T-helper 2 cell (primary cell): ENCODE measurements at places on chromosomes 16 and 17.

DNA sequence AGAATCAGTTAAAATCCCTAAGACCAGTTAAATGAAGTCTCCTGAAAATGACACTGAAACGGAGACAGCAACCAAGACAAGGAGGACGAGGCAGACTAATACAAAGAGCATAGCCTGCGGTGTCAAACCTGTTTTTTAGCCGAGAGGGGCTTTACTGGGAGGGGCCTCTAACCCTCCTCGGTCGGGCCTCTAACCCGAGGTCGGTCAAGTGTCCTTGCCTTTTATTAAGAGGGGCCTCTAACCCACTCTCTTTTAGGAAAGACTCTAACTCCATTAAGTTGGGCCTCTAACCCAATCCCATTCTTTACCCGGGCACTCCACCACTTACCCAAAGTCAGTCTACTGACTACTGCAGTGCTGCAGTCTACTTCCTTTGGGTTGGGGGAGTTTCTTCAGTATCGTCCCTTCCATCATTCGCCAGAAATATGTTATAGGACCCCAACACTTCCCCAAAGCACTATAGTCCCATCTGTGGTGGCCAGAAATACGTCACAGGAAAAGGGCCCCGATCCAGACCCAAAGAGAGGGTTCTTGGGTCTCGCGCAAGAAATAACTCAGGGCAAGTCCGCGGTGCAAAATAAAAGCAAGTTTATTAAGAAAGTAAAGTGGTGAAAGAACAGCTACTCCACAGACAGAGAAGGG is 39.2 kb upstream of the ARL4D start:
- no peak for DNase-seq

GRCh38 chr17:44467108-44467507 is 36.1 kb downstream of the GPATCH8 start:
- DNase-seq, result no peak

- no peak for DNase-seq
Observed at GRCh38 chr17:13931111-13931526, 138.2 kb upstream of the COX10 start.

DNA sequence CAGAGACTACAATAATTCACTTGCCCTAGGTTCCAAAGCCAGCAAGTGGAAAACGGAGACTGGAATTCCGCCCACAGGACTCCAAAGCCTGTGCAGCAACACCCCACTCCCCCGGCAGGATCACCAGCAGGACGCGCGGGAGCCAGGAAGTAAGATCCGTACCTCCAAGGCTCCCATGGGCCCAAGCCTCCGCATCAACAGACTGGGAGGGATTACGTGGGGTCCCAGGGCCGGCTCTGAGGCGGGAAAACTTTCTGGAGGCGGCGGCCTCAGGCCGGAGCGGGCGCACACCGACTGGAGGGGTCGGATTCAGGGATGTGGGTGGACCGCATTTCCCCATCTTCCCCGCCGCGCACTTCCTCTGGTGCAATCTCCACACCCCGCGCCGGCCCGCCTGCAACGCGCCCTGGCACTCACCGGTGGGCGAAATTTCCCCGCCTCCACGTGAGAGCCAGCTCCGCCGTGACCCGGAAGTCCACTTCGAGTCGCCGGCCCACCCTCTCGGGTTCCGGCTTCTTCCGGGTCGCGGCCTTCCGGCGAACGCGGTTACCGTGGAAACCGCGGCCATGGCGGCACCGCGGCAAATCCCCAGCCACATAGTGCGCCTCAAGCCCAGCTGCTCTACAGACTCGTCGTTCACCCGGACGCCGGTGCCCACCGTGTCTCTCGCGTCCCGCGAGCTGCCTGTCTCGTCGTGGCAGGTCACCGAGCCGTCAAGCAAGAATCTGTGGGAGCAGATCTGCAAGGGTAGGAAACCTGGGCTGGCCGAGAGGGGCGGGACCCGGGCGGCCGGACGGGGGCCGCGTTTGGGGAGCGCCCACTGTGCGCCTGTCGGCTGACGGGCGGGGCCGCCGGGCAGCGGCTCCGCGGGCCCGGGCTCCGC is at the start of the genes IQCK and KNOP1:
Gene IQCK, plus strand, starts transcription at position 531 of the 883 bp plus-strand sequence. Its CDS starts 36 bp downstream, at position 567.
Gene KNOP1, minus strand, starts transcription at position 487 of the 883 bp plus-strand sequence. CDS start 3,192 bp downstream, outside the sequence.
- peak; percentile 93 for DNase-seq

DNA sequence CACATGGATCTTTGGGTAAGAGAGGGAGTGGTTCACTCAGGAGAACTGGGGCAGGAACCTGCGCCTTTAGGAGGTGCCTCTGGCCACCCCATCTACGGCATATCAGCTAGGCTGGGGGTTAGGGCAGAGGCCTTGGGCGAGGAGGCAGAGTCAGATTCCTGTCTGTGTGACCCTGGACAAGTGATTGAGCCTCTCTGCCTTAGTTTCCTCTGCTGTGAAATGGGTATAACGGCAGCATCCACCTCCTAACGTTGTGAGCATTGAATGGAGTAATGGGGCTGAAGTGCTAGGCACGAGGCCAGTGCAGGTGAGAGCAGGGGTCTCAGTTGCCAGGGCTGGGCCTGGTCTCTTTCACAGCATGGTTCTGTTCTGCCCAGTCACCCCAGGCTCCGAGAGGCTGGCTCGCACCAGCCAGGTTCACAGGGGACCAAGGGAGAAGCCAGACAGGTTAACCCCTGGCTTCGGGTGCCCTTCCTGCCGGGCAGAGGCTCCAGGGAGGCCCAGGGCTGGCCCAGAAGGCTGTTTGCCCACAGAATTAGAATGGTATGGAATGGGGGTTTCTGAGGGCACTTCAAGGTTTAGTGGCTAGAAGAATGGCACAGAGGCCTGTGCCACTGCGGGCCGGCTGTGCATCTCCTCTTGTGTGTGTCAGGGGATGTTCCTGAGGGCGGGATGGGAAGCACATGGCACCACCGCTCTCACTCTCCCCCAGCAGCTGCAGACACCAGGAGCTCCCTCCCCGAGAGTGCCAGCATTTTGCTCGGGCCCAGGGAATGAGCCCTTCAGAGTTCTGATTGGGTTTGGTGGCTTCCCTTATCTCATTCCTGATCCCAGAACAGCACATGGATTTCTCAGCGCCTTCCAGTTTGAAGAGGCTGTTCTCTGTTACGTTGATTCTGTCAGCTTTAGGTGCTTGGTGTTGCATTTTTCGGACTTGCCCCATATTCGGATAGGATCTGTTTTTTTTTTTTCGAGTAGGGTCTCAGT is 23.8 kb downstream of the UNC13D start:
- DNase-seq, result no peak

DNA sequence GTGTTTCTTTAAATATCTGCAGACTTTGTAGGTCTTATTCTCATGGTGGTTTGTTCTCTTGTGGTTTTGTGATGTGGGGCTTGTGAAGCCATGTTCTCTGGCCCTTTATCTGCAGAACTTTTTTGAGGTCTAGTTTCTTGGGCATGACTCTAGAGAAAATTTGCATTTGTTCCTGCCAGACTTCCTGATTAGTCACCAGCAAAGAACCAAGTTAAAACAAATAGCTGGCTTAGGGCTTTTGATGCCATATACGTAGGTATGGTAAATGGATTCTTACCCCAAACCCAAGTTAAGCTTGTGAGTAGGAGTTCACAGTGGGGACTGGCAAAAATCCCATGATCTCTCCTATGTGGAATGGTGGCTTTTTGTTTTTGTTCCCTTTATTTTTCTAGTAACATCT is 68.7 kb upstream of the IRX3 start:
- no peak for DNase-seq

DNA sequence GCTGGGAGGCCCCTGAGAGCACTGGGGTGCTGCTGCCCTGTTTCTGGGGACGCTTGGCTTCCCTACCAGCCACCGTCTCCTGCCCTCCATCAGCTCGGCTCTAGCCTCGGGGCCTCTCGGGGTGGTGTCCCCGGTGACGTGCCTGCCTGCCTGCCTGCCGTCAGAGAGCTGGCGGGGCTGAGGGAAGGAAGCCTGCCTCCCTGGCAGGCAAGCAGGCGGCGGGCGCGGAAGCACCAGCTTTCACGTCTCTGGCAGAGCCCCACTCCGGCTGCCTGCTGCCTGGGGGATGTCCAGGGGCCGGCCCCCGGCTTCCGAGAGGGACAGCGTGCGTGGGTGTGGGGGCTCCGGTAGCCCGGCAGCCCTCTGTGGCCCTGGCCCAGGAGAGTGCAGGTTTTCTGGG is 9.3 kb downstream of the CENPX start:
- DNase-seq, result no peak

- no peak for DNase-seq
Observed at GRCh38 chr16:67296420-67296819, 17.1 kb downstream of the PLEKHG4 start.

- DNase-seq, result peak; percentile 74
Observed at GRCh38 chr16:67936124-67936879, at the start of gene PSMB10. TSS of gene PSMB10 (minus strand) at chr16:67936850. CDS start at chr16:67936749, 101 bp downstream.

DNA sequence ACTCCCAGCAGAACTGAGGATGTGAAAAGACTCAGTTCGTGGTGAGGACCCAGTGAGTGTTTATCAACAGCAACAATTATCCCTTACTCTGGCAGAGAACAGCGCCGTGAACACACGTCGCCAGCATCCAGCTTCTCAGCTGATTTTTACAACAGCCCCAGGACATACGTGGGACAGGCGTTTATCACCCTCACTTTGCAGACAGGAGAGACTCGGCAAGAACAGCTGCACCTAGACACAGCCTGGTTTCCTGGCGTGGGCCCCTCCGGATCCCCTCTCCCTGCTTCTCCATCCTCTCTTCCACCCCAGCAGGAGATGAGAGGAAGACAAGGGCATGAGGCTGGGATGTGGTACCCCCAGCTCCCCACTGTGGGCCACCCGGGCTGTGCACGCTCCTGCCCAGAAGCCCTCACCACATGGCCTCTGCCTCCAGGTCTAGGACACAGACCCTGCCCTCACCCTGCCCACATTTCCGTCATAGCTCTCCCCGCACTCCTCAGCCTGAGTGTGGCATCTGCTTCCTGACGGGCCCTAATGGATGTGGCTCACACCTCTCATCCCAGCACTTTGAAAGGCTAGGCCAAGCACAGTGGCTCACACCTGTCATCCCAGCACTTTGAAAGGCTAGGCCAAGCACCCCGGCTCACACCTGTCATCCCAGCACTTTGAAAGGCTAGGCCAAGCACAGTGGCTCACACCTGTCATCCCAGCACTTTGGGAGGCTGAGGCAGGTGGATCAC is 17.5 kb downstream of the ABR start:
- DNase-seq, result no peak

DNA sequence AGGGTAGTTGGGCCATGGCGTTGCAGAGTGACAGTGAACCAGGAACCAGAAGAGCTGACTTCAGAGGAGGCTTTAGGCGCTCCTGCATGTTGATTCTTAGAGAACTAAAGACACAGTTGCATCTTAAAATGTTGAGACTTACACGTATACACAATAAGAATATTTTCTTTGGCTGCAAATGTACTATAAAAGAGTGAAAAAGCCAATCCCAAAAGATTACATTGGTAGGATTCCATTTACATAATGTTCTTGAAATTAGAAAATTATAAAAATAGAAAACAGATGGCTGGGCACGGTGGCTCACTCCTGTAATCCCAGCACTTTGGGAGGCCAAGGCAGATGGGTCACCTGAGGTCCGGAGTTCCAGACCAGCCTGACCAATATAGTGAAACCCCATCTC is 738.8 kb downstream of the WWOX start:
- no peak for DNase-seq

DNA sequence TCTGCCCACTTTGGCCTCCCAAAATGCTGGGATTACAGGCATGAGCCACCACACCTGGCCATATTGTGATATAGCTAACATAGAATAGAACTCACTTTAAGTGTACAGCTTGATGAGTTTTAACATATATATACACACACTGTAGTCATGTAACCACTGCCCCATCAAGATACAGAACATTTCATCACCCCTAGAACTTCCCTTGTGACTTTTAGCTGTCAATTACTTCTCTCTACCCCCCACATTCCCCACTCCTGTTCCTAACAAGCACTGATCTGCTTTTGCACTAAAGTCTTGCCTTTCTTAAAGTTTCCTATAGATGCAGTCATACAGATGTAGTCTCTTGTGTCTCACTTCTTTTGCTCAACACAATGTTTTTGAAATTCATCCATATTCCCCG is 93.1 kb downstream of the PITPNC1 start:
- DNase-seq, result no peak

DNA sequence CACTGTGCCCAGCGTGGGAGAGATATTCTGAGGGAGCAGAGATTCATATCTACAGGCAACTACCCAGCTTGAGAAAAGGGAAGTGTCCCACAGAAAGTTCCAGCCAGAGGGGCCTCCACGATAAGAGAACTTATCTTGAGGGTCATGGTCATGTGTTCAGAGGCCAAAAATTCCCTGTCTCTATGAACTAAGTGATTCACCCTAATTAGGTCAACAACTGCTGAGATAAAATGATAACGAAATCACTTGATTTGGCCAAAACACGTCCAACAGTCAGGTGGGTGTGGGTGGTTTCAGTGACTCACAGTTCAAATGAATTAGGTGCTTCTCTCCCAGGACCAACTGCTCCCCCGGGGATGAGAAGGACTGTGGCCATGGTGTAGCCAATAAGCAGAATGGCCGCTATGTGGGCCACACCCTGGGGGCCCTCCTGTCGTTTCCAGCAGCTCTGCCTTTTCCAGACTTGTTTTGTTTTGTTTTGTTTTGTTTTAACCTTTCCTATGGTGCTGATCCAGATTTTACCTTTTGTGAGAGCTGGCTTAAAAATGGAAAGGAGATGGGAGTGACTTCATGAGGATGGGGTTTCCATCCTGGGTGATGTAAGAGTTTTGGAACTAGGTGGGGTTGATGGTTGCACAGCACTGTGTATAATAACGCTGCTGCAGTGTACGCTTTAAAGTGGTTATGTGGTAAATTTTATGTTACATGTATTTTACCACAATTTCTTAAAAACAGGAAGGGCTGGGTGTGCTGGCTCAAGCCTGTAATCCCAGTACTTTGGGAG is 8.7 kb downstream of the DNAI2 start:
- peak; percentile 44 for DNase-seq

DNA sequence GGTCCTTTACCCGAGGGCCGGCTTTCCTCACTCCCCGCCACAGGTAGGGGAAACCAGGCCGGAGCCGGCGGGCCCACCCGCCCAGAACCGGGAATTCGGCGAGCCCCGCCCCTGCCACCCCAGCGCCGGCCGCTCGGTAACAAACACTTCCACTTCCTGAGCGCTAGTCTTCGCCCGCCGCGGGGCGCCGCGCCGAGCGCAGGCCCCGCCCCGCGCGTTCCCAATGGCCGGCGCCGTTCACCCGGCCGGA is 224 bp upstream of the NHERF1 start:
- no peak for DNase-seq

- DNase-seq, result no peak
Observed at GRCh38 chr17:49046912-49047311, 49.7 kb downstream of the IGF2BP1 start.

- no peak for DNase-seq
Observed at GRCh38 chr17:66348584-66349165, 46.3 kb downstream of the PRKCA start.

- DNase-seq, result no peak
Observed at GRCh38 chr17:65071861-65072260, 15.3 kb upstream of the GNA13 start.

GRCh38 chr17:17776889-17777288 is 59.9 kb downstream of the SREBF1 start:
- DNase-seq, result no peak

GRCh38 chr16:65044026-65044425 is 77.8 kb downstream of the CDH11 start:
- DNase-seq, result no peak

- no peak for DNase-seq
Observed at GRCh38 chr17:82388223-82388921, 16.8 kb downstream of the UTS2R start.

DNA sequence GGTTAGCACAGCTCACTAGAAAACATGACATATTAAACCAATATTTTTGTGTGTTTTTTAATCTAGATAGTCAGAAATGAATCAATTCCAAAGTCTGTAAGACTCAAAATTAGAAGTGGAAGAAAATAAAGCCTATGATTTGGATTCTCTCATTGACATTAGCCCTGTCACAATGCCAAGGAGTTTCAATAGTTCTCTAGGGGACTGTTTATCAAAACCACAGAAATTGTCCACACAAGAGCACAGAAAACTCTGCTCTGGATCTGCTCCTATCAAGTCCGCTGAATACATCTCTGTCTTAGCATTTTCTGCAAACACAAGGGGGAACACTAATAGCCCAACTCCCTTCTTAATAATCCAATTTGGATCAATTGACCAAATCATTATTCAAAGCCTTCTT is 152.0 kb downstream of the HS3ST3B1 start:
- DNase-seq, result no peak
